Neural cell (in vitro differentiated cells): ENCODE measurements at places on chromosomes 2 and 18. TPM values are rescaled to one million over a fixed set of nuclear protein-coding genes. Genes with fewer than 3 reads are reported as not detected.

The HOXD12 gene
- not detected in 2 replicates for polyA plus RNA-seq

The TLX2 gene
- not detected in 2 replicates for polyA plus RNA-seq

The UGT1A5 gene
- not detected in 2 replicates for polyA plus RNA-seq

The MORN2 gene
- polyA plus RNA-seq: 114 and 116 TPM in 2 replicates

The ARHGAP28 gene
- polyA plus RNA-seq: 9.8 and 10.3 TPM in 2 replicates

The DGKD gene
- polyA plus RNA-seq: 33.4 and 36.4 TPM in 2 replicates

The CAMKMT gene
- 4.0 and 5.1 TPM in 2 replicates for polyA plus RNA-seq

The IL1RL2 gene
- polyA plus RNA-seq: not detected in 2 replicates

The PCGF1 gene
- 30.2 and 38.9 TPM in 2 replicates for polyA plus RNA-seq

The ZNF396 gene
- 0.92 and 2.6 TPM in 2 replicates for polyA plus RNA-seq

The LIMS3 gene
- 2.2 and 2.7 TPM in 2 replicates for polyA plus RNA-seq

The KCNK3 gene
- 12.9 and 14.0 TPM in 2 replicates for polyA plus RNA-seq

The TMEM37 gene
- polyA plus RNA-seq: not detected in 2 replicates

The SLC8A1 gene
- polyA plus RNA-seq: 17.3 and 18.7 TPM in 2 replicates
